ENCODE measurements at places on chromosomes 13 and 19.
A peak's percentile ranks its signal among the peaks of the same experiment; 100 is the strongest.

DNA sequence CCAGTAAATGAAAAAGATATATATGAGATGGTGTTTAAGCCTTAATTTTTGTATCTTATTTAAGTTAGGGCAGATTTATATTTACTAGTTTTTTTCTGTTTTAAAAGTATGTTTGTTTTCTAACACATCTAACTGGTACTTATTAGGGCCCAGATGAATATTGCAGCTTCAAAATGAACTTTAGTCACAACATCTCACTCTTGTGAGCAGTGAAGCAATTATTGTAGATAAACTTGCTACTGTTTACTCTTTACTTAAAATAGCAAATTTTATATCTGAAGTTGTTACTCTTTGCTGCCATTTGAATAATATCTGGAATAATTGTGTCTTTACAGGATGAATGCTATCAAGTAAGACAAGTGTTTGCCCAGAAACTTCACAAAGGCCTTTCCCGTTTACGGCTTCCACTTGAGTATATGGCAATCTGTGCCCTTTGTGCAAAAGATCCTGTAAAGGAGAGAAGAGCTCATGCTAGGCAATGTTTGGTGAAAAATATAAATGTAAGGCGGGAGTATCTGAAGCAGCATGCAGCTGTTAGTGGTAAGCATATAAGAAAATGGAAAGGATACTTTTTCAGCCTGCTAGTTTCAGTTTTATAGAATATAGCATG is 166.8 kb downstream of the PDS5B start:
- DNase-seq = no peak

DNA sequence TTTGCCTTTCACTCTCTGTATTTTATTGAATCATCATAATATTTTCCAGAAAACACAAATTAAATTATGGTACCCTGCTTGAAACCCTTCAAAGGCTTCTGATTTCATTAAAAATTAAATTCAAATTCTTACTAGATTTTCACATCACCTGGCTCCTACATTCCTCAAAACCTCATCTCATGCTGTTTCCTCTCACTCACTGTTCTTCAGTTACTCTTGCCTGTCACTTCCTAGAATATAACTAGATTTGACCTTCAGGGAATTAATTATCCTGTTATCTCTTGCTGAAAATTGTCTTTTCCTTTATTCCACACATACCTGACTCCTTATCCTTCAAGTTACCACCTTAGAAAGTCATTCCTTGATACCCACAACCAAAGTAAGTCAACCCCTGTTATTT is 2294.7 kb downstream of the PCDH9 start:
- DNase-seq = no peak

- DNase-seq = no peak
Measured at GRCh38 chr19:13210339-13210775, 60.1 kb downstream of the IER2 start.

- DNase-seq = no peak
Measured at GRCh38 chr19:36215276-36216123, 594 bp downstream of the ZNF146 start.

DNA sequence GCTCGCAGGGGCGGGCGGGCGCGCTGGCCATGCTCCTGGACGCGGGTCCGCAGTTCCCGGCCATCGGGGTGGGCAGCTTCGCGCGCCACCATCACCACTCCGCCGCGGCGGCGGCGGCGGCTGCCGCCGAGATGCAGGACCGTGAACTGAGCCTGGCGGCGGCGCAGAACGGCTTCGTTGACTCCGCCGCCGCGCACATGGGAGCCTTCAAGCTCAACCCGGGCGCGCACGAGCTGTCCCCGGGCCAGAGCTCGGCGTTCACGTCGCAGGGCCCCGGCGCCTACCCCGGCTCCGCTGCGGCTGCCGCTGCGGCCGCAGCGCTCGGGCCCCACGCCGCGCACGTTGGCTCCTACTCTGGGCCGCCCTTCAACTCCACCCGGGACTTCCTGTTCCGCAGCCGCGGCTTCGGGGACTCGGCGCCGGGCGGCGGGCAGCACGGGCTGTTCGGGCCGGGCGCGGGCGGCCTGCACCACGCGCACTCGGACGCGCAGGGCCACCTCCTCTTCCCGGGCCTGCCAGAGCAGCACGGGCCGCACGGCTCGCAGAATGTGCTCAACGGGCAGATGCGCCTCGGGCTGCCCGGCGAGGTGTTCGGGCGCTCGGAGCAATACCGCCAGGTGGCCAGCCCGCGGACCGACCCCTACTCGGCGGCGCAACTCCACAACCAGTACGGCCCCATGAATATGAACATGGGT is 599 bp downstream of the ZIC2 start:
- DNase-seq = no peak

DNA sequence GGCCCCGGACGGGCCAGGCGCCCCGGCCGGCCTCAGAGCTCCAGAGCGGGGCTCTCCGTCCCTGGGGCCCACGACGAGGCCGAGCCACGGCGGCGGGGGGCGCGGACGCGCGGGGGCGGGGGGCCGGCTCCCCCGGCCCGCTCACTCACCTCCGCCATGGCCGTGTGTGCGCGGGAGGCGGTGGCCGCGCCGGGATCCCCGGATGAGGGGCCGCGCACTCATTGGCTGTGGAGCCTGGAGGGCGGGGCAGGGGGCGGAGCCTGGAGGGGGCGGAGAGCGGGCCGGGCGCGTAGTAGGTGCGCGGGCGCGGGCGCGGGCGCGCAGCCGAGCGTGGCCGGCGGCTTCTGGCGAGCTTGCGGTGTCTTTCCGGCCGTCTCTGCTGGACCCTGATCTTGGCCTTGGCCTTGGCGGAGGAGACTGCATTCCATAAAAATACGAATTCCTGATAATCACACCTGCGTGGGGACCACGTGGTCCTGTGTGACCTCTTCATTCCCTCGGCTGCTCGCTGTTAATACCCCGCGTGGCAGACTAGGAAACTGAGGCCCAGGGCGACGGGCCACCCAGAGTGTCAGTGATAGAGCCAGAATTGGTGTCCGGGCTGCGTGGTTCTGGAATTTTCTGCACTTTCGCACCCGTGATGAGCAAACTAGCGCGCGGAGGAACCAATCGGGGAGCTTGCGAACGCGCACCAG is at the start of gene MIER2:
Gene MIER2 (minus strand): TSS at position 172 of the 695 bp plus-strand sequence. CDS start 14 bp downstream, at position 158.
- peak; percentile 77 for DNase-seq

GRCh38 chr13:37058910-37059847 is at the start of gene SUPT20H:
Gene SUPT20H, minus strand, starts transcription at chr13:37059688. Its CDS starts 8,198 bp downstream, at chr13:37051490.
- DNase-seq = peak; percentile 86

DNA sequence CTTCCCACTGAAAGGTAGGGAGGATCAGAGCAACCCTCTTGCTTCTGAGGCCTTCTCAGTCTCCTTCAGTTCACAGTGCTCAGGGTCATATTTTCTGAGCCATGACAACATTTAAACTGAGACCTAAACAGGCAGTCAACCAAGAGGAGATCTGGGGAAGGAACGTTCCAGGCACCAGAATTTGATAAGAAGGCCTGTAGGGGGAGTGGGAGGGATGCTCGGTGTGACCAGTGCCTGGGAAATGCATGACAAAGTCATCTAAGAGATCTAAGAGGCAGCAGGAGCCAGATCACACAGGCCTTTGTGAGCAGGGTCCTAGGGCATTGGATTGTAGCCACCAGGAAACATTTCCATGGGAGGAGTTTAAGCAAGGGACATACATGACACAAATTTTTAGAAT is 71.6 kb downstream of the SHISA2 start:
- no peak for DNase-seq

DNA sequence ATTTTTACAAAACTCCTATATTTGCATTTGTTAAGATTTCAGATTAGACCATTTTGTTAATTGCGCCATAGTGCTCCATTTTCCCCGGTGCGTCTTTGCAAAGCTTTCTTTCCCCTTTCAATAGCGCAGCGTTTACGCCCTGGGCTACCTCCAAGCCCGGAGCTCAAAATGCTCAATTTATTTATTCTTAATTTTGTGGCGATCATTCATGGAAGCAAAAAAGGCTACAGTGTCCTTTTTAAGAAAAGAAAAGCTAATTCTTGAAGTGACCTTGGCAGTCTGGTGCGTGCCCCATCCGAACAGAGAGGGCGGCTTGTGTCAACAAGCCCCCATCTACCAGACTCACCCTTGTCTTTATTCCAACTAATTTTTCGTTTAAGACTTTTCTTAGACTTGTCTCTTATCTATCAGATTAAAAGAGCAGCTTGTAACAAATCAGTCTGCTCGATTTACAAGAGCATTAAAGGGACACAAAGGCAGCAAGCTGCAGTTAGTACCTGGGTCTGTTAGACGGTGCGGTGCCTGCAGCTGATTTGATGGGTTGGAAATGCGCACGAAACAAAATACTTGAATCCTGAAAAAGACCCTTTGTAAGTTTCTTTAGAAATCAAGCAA is 30.1 kb downstream of the GSX1 start:
- no peak for DNase-seq

Measured in activated CD8-positive, alpha-beta memory T cell treated with anti-CD3 and anti-CD28 coated beads for 4 hours (primary cell).